HT1080 (cell line): ENCODE measurements at places on chromosomes 4 and X.

- DNase-seq, result no peak
These were observed 131.2 kb upstream of the PAK3 start for GRCh38 chrX:110964786-110965185.

GRCh38 chr4:13528821-13529127, 15.5 kb downstream of the NKX3-2 start:
- no peak for DNase-seq

- peak; percentile 49 for DNase-seq
These were observed 66.1 kb downstream of the TNIP2 start for GRCh38 chr4:2689825-2690700.

DNA sequence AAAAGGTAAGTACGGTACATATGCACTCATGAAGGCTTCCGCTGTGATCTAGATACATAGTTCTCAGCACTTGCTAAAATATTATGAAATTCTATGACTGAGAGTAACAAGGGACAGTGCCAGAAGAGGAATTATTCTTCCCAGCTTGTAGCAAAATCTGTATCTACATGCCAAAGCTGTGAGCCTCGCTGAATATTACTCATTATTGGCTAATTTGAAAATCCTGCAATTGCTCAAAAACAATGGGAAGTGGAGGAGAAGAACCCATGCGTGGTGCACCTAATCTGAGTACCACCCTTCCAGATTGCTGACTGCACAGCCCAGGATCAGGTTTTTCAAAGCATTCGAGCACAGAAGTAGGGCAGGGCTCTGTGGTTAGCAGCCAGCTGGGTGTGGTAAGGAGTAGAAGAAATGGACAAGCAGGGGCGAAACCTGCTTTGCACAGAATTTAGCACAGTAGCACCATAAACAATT, 17.4 kb upstream of the PDCL2 start:
- DNase-seq, result peak; percentile 14

DNA sequence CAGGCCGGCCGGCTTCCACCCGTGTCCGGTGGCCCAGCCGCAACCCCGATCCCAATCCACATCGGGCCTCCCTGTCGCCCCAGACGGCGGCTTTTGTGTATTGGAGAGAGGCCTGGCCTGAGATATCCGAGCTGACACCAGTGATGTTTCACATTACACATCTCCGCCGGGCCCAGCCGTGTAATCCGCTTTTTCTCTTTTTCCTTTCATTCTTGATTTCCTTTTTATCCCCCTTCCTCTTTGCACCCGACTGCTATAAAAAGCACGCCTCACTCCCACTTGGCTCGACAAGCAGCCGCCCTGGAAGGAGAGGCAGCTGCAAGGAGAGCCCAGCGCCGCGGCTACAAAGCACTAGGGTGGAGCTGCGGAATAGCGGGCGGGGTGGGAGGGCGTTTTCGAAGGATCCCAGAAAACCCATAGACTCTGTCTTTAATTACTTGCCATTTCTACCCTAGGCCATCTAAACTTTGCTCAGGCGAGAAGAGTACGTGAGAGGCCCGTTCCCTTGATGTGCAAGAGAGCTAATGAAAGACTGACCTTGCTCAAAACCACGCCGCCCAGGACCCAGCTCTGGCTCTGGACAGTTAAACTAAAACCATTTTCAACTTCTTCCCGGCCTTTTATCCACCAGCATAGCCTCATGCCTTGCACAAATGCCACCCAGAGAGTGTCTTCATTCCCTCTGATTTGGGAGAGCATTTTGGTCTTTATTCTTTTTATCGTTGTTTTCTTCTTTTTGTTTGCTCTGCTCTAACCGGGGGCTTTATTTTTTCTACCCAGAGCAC, 3.2 kb downstream of the PITX2 start:
- DNase-seq, result no peak

GRCh38 chrX:26915064-26915463, 548.1 kb downstream of the PPP4R3C start:
- peak; percentile 76 for DNase-seq
